Activated T-cell treated with anti-CD3 and anti-CD28 coated beads, Interleukin-2, amount 50 U/mL, for 72 hours (primary cell): ENCODE measurements at places on chromosomes 12 and 14. TPM values are rescaled to one million over a fixed set of nuclear protein-coding genes. Genes with fewer than 3 reads are reported as not detected.

DBX2 gene
- not detected for total RNA-seq

OLR1 gene
- not detected for total RNA-seq

LRP1-AS gene
- total RNA-seq, result not detected

KRT82 gene
- total RNA-seq, result not detected

BDKRB1 gene
- not detected for total RNA-seq

IL22 gene
- 0.89 TPM for total RNA-seq

FBLN5 gene
- total RNA-seq, result 5.6 TPM

TMEM121 gene
- 7.9 TPM for total RNA-seq

GRCh38 chr12:94020335-94020734, 128.0 kb upstream of the PLXNC1 start:
- no peak overlapping the region for H3K4me3 ChIP-seq
- H3K4me1 ChIP-seq, result no peaks in the 10 kb centered on the region
- H3K27me3 ChIP-seq, result no peaks in the 10 kb centered on the region

DNA sequence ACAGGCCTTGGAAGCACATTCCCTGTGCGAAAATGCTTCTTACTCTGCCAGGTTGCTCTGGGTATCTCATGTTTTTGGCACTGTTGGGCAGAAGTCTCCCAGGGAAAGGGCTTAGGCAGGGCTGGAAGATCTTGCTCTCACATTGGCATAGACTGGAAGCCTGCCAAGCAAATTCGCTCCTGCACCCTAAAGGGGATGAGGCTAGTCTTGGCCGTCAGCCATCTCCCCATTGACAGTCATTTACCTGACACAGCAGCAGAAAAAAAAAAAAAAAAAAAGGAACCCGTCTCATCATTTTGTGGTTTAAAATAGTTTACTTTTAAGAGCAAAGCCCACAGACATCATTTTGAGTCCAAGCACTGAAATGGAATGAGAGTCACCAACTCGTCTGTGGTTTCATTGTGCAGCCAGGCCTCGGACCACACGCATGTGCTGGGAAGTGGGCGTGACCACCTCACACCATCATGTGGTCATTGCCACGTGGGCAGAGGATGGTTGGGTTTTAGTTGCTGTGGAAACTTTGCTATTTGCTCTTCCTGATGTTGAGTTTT, 84.8 kb downstream of the NRXN3 start:
- peaks cover 15% of the 10 kb centered on the region for H3K27me3 ChIP-seq
- H3K4me3 ChIP-seq, result peak overlapping the region; percentile 41
- H3K36me3 ChIP-seq, result no peaks in the 10 kb centered on the region
- DNase-seq, result peak; percentile 77
- H3K4me1 ChIP-seq, result peaks cover 20% of the 10 kb centered on the region

DNA sequence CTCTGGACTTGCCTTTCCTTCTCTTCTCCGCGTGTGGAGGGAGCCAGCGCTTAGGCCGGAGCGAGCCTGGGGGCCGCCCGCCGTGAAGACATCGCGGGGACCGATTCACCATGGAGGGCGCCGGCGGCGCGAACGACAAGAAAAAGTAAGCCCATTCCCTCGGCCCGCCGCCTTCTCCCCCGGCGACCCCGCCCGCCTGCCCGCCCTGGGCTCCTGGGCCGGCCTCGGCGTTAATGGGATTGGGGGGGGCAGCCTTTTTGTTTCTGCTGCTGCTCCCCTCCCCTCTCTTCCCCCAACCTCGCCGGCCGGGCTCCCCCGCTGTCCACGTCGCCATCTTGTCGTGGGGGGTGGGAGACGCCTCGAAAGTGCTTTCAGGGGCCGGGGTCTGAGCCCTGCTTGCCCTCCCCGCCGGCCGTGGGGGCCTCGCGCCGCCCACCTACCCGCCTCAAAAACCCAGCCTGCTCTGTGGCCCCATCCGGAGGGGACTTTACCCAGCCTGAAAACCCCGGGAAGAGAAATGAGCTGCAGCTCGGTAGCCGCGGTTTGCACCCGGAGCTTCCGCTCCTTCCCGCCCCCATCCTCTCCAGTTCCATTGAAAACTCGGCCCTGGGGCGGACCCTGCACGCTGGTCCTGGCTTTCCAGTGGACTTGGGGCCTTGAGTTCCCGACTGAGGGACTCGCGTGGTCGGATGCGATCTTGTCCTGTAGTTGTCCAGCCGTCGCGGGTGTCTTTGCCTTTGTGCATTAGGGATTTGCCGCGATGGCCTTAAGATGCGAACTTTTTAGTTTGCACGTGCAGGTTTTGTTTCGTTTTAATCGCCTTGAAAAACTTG, 598 bp downstream of the HIF1A start:
- H3K4me1 ChIP-seq, result peaks cover 47% of the 10 kb centered on the region
- H3K27me3 ChIP-seq, result no peaks in the 10 kb centered on the region
- H3K4me3 ChIP-seq, result peak overlapping the region; percentile 97
- H3K36me3 ChIP-seq, result peaks cover 24% of the 10 kb centered on the region

GRCh38 chr12:101928556-101928955, 51.2 kb downstream of the DRAM1 start:
- peak overlapping the region; percentile 49 for H3K4me3 ChIP-seq
- peak; percentile 14 for DNase-seq
- peak overlapping the region; percentile 1 for H3K27ac ChIP-seq
- H3K36me3 ChIP-seq, result peaks cover 2% of the 10 kb centered on the region

- H3K27ac ChIP-seq, result no peak overlapping the region
- peaks cover 13% of the 10 kb centered on the region for H3K27me3 ChIP-seq
- no peak overlapping the region for H3K4me3 ChIP-seq
- no peak for DNase-seq
- no peaks in the 10 kb centered on the region for H3K36me3 ChIP-seq
These were observed 62.4 kb downstream of the PPM1A start for GRCh38 chr14:60311417-60311816.

DNA sequence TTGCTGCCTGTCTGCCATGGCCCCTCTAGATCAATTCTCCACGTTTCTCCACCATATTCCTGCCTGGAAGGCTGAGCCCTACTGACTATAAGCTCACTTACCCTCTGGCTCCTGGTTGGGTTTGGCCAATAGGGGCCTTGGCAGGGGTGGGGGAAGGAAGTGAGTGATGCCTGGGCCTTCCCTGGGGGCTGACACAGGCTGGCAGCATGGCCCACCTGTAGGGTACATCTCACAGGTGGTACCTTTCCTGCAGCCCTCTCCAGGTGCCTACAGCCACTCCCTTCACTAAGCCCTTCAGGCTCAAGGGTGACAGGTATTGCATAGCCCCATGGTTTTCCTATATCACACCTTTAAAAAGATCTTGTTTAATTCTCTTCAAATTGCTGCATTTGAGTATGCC, 3.5 kb downstream of the RFC5 start:
- no peaks in the 10 kb centered on the region for H3K27me3 ChIP-seq
- no peak overlapping the region for H3K27ac ChIP-seq
- no peak for DNase-seq
- H3K4me1 ChIP-seq, result peaks cover 47% of the 10 kb centered on the region

DNA sequence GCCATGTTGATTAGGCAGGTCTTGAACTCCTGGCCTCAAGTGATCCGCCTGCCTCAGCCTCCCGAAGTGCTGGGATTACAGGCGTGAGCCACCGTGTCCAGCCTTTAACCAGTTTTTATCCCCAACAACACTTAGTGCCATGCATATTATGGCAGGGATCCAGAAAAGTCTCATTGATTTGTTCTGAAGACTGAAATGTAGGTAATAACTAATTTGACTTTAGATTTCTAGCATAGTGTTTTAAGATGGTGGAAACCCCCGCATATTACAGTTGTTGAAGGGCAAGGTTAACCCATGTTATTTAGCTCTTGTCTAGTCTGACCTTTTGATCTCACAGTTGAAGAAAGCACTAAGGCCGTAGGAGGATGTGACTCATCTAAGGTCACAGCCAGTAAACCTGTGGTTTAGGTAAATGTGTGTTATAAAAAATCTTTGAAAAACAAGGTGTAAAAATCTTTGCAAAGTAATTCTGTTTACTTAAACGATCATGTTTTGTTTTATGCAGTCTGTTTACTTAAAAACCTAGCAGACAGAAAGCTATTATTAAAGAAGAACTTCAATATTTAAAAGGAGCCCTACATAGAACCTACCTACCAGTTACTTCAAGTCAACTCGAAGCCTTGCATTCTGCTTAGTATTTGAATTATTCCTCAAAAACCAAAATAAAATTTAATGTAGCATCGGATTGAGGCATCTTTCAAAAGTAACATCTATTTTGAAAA, 24.8 kb downstream of the BICDL1 start:
- peak overlapping the region; percentile 62 for H3K4me3 ChIP-seq
- DNase-seq, result peak; percentile 72
- peaks cover 100% of the 10 kb centered on the region for H3K4me1 ChIP-seq
- H3K27me3 ChIP-seq, result no peaks in the 10 kb centered on the region
- peak overlapping the region; percentile 92 for H3K27ac ChIP-seq
- H3K36me3 ChIP-seq, result peaks cover 45% of the 10 kb centered on the region

DNA sequence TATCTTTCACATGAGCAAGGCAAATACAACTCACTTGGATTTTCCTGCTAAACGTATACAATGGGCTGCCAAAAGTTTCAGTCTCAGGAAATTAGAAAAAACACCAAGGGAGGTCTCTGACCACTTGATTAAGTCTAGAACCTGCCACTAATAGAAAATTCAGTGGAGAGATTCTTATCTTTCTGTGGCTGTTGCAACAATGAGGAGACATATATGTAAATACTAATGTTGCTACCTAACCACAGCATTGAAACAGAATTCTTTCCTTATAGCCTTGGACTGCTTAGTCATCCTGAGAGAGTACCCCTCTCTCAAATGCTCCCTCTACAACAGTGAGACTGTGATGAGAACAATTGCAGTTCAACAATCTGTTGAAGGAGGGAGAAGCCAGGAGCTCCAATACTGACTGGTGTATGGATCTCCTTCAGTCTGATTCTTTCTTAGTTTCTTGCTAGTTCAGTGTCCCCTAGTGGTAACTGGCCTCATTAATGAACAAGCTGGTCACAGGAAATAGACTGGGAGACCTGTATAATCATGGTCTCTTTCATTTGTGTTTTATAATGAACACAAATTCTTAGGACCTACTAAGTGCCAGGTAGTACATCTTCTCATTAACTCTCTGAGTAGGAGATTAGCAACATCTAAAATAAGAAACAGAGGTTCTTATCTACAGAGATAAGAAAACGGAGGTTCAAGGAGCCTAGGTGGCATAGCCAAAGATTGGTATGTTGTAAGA, 164.5 kb downstream of the SLC38A4 start:
- H3K27me3 ChIP-seq, result no peaks in the 10 kb centered on the region
- peaks cover 49% of the 10 kb centered on the region for H3K4me1 ChIP-seq
- H3K36me3 ChIP-seq, result no peaks in the 10 kb centered on the region
- peak; percentile 9 for DNase-seq
- peak overlapping the region; percentile 76 for H3K27ac ChIP-seq

DNA sequence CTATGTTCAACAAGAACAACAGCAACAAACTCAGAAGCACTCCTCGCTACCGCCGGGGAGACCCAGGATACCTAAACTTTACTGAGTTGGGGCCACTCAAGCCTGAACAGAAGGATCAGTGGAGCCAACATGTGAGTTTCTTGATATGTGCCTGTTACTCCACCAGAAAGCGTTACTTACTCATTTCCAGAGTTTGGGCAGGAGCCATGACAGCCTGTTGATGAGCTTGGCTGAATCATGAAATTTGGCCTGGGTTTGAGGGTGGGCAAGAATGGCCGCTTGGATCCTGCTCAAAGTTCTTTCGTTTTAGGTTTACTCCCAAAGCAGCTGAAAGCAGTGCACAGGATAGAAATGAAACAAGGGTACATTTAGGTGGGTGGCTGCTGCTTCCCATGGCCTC, 12.0 kb upstream of the GALNT6 start:
- H3K27ac ChIP-seq, result no peak overlapping the region
- H3K4me1 ChIP-seq, result peaks cover 9% of the 10 kb centered on the region
- no peaks in the 10 kb centered on the region for H3K27me3 ChIP-seq
- no peak for DNase-seq

DNA sequence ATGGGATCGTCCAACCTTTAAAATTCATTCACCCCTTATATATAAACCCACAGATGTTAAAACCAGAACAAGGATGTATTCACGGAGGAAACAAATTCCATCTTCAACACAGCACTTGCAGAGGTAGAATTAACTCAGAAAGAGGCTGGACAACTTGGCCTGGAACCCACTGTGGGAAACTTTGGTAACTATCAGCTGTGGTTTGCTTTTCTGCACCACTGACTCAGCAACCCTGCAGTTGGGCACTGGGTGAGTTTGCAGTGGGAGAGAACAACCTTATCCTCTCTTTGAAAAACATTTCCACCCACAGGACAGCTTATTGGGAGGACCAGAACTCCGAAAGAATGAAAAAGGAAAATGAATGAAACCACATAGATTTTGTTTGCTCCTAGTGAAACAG, 66.3 kb downstream of the ZNF664 start:
- H3K27me3 ChIP-seq, result no peaks in the 10 kb centered on the region
- H3K27ac ChIP-seq, result no peak overlapping the region
- peaks cover 9% of the 10 kb centered on the region for H3K4me1 ChIP-seq
- no peak overlapping the region for H3K4me3 ChIP-seq
- H3K36me3 ChIP-seq, result no peaks in the 10 kb centered on the region

DNA sequence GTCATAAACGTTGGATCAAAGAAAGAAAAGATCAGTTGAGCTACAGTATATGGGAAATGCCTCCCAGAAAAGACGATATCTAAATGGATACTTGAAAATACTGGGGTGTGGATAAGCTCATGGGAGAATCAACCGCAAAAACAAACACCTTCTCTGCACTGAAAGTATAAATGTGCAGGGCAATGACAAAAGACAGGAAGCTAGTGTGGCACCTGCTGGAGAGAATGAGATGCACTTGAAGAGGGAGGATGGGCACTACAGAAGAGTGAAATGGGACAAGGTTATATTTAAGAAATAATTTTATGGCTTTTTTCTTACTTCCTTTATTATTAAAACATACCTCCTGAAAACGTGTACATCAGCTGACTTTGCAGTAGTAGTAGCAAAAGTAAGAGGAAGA, 153.7 kb downstream of the PRKD1 start:
- H3K27me3 ChIP-seq, result no peaks in the 10 kb centered on the region
- H3K27ac ChIP-seq, result no peak overlapping the region
- peaks cover 2% of the 10 kb centered on the region for H3K36me3 ChIP-seq
- no peak for DNase-seq

- no peaks in the 10 kb centered on the region for H3K4me1 ChIP-seq
- H3K36me3 ChIP-seq, result peaks cover 8% of the 10 kb centered on the region
- no peak overlapping the region for H3K27ac ChIP-seq
- no peak for DNase-seq
- H3K27me3 ChIP-seq, result no peaks in the 10 kb centered on the region
These were observed 83.3 kb downstream of the MIA2 start for GRCh38 chr14:39316830-39317553.

GRCh38 chr14:88359500-88359899, 26.0 kb upstream of the SPATA7 start:
- no peaks in the 10 kb centered on the region for H3K4me1 ChIP-seq
- no peak for DNase-seq
- H3K36me3 ChIP-seq, result no peaks in the 10 kb centered on the region
- H3K27ac ChIP-seq, result no peak overlapping the region
- H3K27me3 ChIP-seq, result peaks cover 13% of the 10 kb centered on the region
- H3K4me3 ChIP-seq, result no peak overlapping the region

DNA sequence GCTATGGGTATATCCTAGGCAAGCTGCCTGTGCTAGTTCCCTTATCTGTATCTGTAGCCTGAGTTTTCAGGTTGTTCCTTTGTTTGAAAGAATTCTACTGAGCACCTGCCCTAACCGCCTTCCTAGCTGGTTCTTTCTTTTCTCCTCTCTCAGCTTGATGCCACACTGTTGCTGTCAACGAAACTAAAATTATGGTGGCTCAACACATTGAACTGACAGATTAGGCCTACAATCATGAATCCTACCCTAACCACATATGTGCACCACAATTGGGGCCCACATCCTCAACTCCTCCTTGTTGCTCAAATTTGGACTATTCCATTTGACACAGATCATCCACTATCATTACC, 36.2 kb upstream of the RESF1 start:
- no peaks in the 10 kb centered on the region for H3K27me3 ChIP-seq
- peaks cover 8% of the 10 kb centered on the region for H3K4me1 ChIP-seq
- no peak overlapping the region for H3K27ac ChIP-seq
- H3K4me3 ChIP-seq, result no peak overlapping the region
- no peak for DNase-seq

GRCh38 chr14:37709419-37710195, 114.2 kb downstream of the TTC6 start:
- no peaks in the 10 kb centered on the region for H3K4me1 ChIP-seq
- no peak overlapping the region for H3K4me3 ChIP-seq
- H3K27me3 ChIP-seq, result no peaks in the 10 kb centered on the region
- H3K36me3 ChIP-seq, result no peaks in the 10 kb centered on the region
